Adipocyte (in vitro differentiated cells): ENCODE measurements at places on chromosomes 3 and 15.

- DNase-seq, result no peak
These were observed 126.8 kb downstream of the MDFIC2 start for GRCh38 chr3:70185661-70186060.

- DNase-seq, result no peak
These were observed 43.5 kb downstream of the ARRDC4 start for GRCh38 chr15:98003996-98004395.

GRCh38 chr3:102258666-102259227 is 176.1 kb upstream of the ZPLD1 start:
- no peak for DNase-seq

DNA sequence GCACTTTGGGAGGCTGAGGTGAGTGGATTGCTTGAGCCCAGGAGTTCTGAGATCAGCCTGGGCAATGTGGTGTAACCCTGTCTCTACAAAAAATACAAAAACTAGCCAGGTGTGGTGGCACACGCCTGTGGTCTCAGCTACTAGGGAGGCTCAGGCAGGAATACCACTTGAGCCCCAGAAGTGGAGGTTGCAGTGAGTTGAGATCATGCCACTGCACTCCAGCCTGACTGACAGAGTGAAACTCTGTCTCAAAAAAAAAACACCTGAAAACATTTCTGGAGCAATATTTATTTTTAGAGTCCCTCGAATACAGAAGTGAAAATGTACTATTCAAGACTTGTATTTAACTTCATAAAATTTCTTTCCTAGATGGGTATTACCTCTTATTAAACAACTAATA is 4.6 kb downstream of the SPCS1 start:
- DNase-seq, result no peak

- peak; percentile 97 for DNase-seq
These were observed 6.5 kb upstream of the CYP11A1 start for GRCh38 chr15:74373731-74374647.

DNA sequence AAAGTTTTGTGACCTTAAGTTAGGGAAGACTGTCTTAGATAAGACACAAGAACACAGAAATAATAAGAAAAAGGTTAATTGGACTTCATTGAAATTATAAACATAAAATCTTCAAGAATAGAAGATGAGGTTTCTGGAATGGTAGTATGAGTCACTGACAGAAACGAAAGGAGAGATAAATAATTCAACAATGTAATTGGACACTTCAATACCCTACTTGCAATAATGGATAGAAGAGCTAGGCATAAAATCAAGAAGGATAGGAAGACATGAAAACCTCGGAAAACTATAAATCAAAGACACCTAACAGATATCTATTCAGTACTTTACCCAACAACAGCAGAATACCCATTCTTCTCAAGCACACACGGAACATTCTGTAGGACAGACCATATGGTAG is 15.9 kb upstream of the MFSD1 start:
- no peak for DNase-seq

GRCh38 chr3:13389378-13389777 is 30.7 kb downstream of the NUP210 start:
- no peak for DNase-seq

GRCh38 chr3:8644748-8645390 is at the start of gene SSUH2:
TSS of gene SSUH2 (minus strand) at chr3:8644798. CDS start at chr3:8644758, 40 bp downstream.
- DNase-seq, result no peak

DNA sequence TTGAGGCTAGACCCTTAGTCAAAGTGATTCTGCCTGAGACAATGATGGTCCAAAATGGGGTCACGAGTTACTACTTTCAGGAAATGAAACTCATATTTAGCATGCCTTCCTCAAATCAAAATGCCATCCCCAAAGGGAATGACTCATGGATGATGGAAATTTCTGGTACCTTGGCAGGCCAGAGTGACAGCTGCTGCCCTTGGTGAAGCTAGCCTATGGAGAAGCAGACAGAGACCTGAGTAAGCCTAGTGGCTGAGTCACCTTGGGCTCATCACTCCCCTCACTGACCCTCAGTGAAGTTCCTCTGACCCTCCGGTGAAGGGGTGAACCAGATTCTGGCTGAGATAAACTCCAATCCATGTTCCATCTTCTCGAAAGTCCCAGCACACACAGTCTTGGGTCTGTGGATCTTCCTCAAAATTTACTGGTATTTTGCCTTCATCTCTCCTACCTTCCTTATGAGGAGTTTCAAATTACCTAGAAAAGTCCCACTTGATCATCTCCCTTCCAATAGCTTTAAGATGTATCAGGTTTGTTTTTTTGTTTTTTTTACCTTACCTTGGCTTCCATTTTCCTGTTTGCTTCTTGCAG is 54.5 kb upstream of the ABHD17C start:
- DNase-seq, result no peak

DNA sequence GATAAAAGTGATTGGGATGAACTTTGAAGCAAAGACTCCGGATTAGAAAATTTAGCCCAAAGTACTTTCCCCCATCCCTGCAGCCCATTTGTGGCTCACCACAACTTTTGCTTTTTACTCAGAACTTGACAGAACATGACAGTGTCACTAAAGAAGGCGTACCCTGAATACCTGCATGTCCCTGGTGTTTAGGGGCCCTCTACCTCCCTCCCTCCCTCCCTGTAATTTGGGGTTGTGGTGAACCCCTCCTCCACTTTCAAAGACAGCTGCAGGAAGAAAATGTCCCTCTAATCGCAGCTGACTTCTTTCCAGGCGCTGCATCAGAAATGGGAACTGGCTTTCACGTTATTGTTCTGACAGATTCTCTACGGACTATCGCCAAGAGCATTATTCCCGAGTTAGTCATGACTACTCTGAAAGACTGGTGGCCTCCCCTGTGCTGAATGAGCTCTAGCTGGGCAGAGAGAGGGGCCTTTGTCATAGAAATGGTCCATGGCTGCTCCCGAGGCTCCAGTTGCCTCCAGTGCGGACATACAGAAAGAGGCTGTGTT is 93.2 kb upstream of the ARHGEF3 start:
- peak; percentile 22 for DNase-seq

DNA sequence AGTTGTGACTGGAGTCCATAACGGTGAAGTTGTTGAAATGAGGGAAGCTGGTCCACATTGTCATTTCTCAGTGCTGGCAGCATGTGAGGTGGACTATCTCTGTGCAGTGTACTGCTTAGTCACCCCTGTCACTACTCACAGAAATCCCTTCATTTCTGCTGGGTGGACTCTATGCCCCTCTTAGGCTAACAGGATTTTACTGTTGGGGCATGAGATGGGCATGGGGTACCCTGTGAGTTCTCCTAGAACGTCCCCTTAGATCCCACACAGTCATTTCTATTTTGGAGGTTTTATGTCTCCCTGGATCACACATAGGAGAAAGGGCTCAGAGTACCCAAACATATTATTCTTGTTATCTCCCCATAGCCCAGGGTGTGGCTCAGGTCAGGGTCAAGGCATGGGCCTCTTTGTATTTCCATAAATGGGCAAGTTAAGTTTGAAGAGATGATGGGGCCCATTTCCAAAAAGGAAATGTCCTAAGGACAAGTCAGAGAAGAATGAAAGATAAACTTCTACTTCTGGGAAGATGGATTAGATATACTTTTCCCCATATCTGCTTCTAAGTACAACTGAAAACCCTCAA is 15.2 kb downstream of the P2RY1 start:
- no peak for DNase-seq

GRCh38 chr3:45064512-45065372 is 38.6 kb downstream of the CLEC3B start:
- no peak for DNase-seq

- no peak for DNase-seq
These were observed 78.5 kb downstream of the RPLP1 start for GRCh38 chr15:69530991-69531664.

GRCh38 chr3:156711113-156711512 is 36.7 kb downstream of the TIPARP start:
- no peak for DNase-seq

DNA sequence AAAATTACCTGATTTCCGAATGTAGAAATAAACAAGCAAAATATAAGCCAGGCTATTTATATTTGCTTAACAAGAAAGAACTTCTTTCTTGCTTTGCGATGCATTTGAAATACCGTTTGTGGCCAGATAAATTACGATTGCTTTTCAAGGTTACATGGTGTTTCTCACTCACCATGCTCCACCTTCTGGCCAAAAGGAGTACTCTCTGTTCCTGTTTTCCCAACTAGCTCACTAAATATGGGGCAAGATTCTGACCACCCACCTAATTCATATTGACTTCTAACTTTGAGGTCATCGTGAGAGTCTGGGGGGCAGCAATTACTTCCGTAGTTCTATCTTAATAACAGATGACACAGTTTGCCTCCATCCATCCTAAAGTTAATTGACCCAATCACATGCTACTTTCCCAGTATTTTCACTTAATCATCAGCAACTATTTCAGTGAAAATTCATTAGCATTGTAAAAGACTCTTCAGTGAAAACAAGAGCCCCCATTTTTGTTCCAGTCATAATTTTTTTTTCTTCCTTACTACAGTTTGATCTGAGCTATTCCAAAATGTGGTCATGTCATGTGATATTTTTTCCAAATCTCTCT is 25.9 kb downstream of the ACP3 start:
- peak; percentile 87 for DNase-seq

GRCh38 chr3:156781310-156782230 is 44.6 kb upstream of the LEKR1 start:
- DNase-seq, result no peak

- no peak for DNase-seq
These were observed 544.3 kb downstream of the GBE1 start for GRCh38 chr3:81217101-81217500.
